NCI-H345 (cell line): ENCODE measurements at places on chromosomes 1 and 21.

DNA sequence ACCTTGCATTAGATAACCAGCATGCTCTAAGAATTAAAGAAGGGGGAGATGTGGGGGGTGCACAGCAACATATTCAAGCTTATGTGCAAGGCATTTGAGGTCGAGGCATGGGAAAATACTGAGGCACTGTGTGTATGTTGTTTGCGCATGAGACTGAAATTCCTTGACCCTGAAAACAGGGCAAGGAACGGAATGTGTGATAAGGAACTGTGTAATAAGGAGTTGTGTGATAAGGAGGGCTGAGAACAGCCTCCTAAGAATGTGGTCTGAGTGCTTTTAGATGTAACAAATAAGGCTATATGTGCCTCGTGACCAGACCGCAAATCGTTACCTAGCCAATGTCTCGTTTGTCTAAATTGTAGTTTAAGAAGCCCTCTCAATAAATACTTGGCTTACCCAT lies 26.5 kb upstream of the ITLN1 start:
- no peak for DNase-seq

- DNase-seq, result no peak
Measured at GRCh38 chr1:88730995-88731394, 46.9 kb downstream of the PKN2 start.

DNA sequence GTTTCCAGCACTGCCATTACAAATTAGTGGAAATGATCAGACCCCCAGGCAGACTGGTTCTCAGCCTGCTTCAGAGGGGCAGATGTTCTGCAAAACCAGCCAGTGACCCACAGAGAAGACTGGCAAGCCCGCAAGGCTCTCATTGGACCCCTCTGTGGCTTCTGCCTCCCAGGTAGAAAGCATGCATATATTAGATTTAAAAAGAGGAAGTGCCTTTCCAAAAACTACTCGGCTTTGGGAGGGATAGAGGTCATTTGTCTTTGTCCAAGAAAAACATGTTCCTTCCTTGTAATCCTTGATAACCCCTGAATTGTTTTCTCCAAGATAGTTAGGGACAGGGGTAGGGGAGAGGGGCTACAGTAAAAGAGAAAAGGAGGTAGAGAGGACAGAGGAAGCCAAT lies 11.8 kb downstream of the HIVEP3 start:
- DNase-seq, result no peak

- DNase-seq, result peak; percentile 91
Measured at GRCh38 chr1:232793944-232794343, 11.3 kb upstream of the MAP10 start.

DNA sequence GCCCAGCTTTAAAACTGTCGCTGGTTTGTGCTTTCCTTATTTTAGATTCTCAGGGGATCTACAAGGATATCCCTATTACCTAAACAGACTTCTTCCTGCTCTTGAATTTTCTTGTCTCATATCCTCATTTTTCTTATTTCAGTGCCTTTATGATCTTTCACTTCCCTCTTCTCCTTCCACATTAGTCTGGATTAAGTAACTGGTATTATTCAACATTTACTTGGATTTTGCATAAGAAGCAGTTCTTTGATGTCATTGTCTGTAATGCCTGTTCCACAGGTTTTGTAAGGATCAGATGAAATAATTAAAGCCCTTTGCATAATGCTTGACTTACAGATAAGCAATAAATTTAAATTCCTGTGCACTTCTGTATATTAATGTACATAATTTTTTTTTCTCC lies 26.5 kb downstream of the CXADR start:
- DNase-seq, result no peak

DNA sequence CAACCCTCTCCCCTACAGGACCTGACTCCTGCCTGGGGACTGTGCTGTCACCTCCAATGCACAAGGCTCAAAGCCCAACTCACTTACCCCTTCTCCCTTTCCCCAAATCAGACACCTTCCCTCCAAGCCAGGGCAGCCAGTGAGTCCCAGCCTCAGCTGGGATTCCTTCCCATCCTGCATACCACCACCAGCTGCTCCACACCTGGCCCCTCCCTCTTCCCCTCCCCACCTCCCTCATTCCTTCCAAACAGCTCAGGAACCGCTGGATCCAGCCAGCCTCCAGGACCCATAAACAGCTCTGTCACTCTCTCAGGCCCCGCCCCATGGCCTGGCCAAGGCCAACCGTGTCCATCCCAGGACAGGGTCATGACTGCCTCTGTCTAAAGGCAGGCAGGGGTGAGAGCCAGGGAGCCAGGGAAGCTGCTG lies 41.4 kb downstream of the ACOT7 start:
- no peak for DNase-seq

GRCh38 chr1:208526613-208527125 lies 282.5 kb upstream of the PLXNA2 start:
- DNase-seq, result no peak

DNA sequence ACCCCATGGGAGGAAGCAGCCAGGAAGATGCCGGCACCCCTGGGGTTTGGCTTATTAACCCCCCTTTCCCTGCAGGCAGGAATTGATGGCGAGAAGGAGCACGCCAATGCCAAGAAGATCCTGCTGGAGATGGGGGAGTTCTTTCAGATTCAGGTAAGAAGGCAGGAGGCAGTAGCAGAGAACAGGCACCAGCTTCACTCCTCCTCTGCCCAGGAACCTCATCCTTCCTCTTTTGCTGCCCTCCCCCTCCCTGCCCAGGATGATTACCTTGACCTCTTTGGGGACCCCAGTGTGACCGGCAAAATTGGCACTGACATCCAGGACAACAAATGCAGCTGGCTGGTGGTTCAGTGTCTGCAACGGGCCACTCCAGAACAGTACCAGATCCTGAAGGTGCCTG lies 1.2 kb upstream of the RUSC1 start:
- DNase-seq, result no peak

DNA sequence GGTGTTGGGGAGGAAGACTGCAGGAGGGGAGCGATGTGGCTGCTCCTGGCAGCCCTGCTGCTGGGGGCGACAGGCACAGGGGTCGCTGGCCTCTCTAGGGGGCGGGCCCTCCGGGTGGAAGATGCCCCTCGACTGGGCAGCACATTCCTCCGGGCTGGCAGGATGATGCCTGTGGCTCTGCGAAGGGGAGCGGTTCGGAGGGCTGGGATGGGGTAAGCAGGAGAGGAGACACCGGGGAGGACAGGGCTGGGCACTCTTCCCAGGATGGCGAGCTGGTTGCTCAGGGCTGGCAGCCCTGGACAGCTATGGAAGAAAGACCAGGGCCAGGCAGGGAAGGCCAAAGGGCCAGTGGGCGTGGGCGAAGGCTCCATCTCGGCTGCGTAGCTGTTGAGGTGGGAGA lies 12.8 kb downstream of the HEYL start:
- DNase-seq, result no peak

DNA sequence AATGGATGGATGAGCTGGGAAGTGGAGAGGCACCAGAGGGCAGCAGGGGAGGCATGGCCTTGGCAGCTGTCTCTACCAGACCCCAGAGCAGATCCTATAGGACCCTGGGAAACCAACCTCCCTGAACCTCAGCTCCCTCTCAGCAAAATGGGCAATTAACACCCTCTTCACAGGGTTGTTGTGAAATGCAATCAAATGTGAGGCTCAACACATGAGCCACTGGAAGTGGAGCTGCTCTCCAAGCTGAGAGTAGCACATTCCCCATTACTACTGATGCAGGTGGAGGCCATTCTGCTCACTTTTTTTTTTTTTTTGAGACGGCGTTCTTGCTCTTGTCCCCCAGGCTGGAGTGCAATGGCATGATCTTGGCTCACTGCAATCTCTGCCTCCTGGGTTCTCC lies 6.5 kb upstream of the SYNC start:
- no peak for DNase-seq

- no peak for DNase-seq
Measured at GRCh38 chr1:157325220-157325619, 187.0 kb upstream of the ETV3 start.

GRCh38 chr1:45152126-45152525 lies 54.3 kb downstream of the ZSWIM5 start:
- DNase-seq, result no peak

- DNase-seq, result no peak
Measured at GRCh38 chr1:27004471-27005165, 8.0 kb downstream of the TENT5B start.

DNA sequence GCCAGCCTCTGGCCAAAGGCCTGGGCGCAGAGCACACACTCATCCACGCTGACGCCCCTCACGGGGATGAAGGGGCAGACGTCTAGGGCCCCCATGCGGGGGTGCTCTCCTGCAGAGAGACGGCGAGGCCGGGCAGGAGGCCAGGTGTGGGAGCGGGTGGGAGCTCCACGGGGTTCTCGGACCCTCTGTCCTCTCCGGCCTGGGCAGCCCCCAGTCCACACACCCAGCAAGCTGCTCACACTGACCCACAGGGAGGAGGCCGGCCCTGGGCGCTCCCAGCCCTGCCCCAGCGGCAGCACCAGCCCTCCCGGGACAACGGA lies 2.5 kb downstream of the FTCD start:
- DNase-seq, result no peak

- DNase-seq, result no peak
Measured at GRCh38 chr1:86520789-86521521, 25.9 kb upstream of the CLCA4 start.

DNA sequence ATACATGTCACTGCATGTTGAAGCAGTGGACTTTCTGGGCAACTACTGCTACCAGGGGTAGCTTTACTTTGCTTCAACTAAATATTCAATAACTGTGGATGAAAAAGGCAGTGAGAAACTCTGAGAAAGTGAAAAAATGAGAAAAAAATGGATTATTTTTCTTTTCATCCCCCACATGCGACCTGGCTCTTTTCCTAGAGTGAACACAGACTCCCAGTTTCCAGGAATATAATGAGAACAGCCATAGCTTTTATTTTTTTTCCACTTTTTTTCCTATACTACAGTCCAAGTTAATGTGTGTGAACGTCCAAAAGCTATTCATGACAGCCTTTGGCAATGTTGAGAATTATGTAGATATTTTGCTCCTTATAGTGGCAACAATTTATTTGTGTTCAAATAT lies 230.4 kb downstream of the DNM3 start:
- DNase-seq, result no peak

DNA sequence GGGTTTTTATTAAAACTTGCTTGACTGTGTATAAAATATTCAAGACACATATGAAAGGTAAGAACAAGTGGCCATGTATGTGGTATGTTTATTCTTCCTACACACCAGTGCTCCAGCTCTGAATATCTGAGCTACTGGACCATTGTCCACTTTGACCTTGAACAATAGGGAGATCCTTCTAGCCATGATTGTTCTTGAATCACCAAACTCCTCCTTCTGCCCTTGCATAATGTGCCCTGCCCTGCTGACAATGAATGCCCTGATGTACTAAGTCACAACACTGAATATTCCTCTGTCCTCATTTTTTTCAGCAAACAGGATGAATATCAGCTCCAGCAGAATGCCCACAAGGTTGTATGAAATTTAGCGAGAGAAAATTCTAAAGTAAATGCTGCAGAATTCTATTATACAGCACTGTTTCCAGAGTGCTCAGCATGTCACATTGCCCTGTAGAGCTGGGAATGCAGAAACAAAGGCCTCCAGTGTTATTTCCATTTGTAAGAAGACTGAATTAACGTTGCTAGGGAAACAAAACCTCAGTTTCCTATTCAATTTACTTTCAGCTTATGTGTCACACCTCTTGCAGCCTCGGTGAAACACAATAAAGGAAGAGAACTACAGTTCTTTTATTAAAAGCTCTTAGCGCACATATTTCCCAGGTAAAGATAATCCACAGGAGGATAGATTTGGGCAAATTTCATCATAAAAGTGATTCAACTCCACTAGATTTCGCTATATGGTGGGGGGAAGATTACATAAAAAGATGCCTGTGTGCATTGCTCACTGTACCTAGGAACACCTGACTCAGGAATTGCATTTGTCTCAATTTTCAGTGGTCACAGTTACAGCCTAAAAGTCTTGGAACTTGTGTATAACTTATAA lies 187.4 kb upstream of the ATP1B1 start:
- DNase-seq, result peak; percentile 19

DNA sequence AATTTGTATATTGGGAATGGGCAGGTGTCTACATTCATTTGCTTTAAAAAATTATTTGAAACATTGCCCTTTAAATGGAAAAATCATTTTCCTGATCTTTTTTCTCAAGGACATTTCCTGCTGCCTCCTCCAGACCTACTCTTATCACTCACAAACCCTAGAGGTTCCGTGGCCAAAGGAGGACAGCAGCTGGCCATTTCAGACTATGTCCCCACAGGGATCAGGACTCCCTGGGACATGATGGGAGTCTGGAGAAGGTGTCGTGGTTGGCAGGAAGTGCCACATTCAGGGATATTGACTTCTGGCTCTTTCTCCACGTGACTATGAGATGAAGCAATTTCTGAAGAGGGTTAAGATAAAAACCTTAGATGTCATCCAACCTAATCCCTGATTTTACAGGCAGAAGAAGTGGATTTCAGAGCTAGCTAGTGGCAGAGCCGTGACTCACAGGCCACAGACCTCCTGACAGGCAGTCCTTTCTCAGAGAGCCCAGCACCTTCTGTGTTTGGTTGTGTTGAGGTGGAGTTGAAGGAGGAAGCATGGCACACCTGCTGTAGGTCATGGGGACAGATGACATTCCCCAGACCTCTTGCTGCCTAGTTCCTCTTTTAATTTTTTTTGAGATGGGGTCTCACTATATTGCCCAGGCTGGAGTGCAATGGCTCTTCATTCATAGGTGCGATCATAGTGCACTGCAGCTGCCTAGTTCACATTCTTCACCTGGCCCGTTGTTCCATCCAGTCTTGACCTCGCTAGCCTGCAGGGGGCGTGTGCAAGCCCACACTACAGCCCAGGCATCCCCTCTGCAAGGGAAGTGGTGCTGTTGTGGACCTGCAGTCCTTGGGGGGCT lies 25.5 kb upstream of the IL10 start:
- no peak for DNase-seq

GRCh38 chr1:228341450-228341813 lies 65.2 kb downstream of the TRIM11 start:
- DNase-seq, result no peak

- no peak for DNase-seq
Measured at GRCh38 chr21:42253466-42253865, 34.5 kb downstream of the ABCG1 start.

- no peak for DNase-seq
Measured at GRCh38 chr21:26964170-26964778, 2.6 kb downstream of the ADAMTS5 start.

GRCh38 chr1:150472601-150473200 lies 14.5 kb upstream of the TARS2 start:
- DNase-seq, result no peak

GRCh38 chr1:147897029-147897752 lies 5.4 kb upstream of the GJA8 start:
- peak; percentile 61 for DNase-seq

DNA sequence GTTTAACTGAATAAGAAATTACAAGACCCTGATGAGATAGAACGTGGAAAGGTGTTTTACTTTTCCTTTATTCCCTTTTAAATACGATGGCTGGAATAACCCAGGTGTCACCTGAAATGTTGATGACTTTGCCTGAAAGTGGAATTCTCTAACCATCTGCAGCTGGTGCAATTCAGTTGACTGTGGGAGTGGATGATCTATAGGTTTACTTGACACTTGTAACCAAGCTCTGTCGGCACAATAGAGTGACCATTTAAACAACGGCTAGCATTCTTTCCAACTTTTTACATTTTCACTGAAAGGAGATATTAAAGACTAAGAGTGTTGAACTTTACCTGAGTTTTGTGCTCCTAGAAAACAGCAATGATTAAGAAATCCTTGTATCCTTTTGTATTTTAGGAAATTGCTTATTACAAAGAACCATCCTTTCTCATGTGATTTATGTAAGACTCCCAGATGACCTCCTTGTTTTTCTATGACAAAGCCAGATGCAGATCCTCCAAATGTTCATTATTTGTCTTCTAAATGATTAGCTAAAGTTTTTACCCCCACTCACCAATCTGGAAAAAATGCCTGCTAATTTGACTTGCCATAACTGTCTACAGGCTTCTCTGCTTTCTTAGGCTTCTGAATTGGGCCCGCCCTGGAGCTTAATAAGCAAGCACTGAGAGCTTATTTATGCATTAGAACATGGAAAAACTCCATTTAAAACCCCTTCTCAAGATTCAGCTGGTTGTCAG lies 129.5 kb upstream of the LRRC7 start:
- no peak for DNase-seq
